Hindlimb muscle (tissue), 1 donor: ENCODE measurements at places on chromosomes 12 and 14.
A peak's percentile ranks its signal among the peaks of the same experiment; 100 is the strongest.

DNA sequence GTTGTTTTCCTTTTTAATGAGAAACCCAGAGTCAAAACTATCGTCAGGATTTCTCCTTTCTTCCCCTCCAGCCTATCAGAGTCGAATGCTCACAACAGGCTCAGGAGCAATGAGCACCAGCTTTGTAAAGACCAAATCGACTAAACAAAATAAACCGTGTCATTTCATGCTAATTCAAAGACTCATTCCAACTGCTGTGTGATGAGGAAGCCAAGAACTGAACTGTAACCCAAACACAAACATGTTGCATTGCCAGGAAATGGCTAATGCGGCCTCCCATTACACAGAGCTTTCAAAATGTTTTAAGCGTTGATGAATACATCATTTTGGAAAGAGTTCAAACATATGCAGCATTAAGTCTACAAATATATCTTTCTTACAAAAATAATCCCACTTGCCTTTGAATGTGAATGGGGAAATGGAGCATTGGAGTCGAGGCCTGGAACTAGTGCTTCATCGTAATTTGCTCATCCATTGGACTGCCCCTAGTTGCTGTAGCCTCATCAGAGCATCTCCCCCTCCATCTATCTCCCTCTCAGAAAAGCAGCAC, 349.5 kb downstream of the GXYLT1 start:
- peak; percentile 32 for DNase-seq

- no peak for DNase-seq
Observed at GRCh38 chr14:68630611-68631393, 162.1 kb downstream of the ZFP36L1 start.

- no peak for DNase-seq
Observed at GRCh38 chr12:54587315-54587873, 1.1 kb downstream of the PPP1R1A start.

DNA sequence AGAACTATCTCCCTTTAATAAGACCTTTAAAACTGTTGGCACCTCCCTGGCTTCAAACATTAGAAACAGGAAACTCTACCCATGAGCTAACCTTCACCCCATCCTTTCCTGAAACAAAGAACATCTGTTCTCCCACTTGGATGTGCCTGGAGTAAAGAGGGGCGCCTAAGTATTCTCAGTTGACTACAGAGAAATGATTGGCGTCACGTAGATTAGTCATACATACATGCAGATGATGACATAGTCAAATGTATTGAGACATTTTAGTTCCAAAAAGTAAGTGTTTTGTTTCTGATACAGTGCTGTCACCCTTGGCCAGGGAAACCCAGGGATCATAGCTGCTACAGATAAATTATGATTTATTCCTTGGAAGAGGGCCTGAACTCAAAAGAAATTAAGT, 260.0 kb upstream of the PLEKHG7 start:
- no peak for DNase-seq

GRCh38 chr12:32302218-32303173, 96.9 kb upstream of the FGD4 start:
- DNase-seq: no peak

DNA sequence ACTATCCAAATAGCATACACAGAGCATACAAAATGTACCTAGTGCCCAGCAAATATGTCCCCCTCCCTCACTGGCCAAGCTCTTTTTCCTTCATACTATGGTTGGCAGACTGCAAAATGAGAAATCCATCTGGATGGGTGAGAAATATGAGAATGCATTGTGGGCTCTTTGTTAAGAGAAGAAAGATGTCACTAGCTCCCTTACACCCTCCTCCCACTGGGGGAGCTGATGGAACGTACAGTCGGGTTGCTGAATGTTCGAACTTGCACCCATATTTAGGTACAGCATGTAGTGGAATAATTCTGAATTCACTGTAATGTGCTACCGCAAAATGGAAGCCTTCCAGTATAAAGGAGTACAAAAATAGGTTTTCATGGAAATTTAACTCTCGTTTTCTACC, 377.4 kb downstream of the GRIN2B start:
- no peak for DNase-seq

DNA sequence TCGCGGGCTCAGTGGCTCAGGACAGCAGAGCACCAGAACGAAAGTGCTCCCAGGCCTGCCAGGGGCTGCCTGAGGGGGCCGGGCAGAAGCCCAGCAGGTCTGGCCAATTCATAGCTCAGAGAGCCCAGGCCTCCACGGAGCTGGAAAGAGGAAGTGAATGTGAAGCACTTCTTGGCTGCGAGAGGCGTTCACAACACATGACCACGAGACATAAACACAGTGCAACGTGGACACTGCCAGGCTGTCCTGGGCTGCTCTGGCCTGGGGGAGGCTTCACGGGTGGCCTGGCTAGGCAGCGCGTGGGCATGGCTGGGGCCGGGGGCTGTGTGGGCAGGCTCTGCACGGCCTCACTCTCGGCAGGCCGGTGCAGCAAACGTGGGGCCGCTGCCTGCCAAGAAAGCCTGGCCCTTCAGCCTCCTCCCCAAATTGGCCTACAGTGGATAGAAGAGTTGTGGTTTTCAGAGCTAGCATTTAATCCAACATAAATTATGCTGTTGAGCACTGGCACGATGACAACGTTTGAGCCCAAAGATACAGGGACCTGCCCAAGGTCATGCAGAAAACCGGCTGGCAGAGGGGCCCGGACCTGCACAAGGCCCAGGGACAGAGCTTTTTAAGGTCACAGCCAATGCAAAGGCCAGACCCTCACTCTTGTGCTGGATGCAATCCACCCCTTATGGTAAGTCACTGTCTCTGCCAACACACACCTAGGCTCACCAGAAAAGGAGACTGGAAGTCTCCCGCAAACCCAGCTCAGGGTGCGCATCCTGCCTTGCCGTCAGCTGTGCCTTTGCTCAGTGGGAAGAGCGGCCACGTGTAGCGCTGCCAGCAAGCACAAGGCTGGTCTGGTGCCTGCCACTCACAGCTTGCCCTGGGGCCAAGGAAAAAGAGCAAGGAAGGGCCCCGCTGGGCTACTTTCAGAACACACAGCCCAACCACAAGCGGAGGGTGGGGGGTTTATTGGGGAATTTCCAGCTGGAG, 8.6 kb downstream of the SLC25A29 start:
- peak; percentile 84 for DNase-seq

- DNase-seq: no peak
Observed at GRCh38 chr12:46744283-46744682, 81.5 kb downstream of the SLC38A4 start.

GRCh38 chr12:120546050-120546386, 11.9 kb downstream of the RNF10 start:
- DNase-seq: no peak

DNA sequence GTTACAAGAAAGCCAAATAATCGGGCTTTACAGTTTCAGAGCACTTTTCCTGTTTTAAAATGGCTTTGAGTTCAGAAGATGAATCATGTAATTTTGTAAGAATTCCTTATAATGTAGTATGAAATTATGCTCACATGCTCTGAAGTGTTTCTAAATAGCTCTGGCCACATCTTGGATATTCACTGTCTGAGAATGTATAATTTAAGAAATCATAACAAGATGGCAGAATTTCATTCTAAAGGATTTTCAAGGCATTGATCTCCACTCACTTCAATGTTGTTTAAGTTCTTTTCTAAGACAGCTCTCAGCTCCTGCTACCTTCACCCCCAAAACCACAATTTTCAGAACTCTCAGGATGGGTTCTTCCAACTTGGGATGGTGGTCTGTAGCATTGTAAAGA, 180.1 kb downstream of the DACT1 start:
- DNase-seq: no peak

- no peak for DNase-seq
Observed at GRCh38 chr12:12806784-12807516, 6.2 kb upstream of the DDX47 start.
